ENCODE measurements at places on chromosomes 16 and 17.

GRCh38 chr17:57879437-57880085 is 29.7 kb upstream of the MRPS23 start:
- no peak for DNase-seq

GRCh38 chr16:69474408-69474807 is 50.0 kb downstream of the CYB5B start:
- DNase-seq: no peak

GRCh38 chr16:70483426-70483825 is 29.0 kb downstream of the FCSK start:
- no peak for DNase-seq

DNA sequence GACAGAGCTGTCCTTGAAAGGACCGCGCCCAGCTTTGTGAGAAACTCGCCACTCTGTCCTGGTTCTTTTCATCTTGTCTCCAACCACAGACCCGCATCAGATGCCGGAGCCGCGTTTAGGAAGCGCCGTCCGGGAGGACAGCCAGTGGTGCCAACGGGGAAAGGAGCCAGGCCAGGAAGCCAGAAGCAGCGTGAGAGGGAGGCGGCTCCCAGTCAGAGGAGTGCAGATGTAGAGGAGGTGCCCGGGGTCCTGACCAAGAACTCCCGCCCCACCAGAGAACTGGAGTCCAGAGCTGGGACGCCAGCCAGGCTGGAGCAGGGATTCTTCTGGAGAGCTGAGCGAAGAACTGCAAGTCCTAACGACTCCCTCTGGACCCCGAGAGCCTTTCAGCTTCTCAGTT is 49.3 kb upstream of the TNRC6C start:
- peak; percentile 18 for DNase-seq

DNA sequence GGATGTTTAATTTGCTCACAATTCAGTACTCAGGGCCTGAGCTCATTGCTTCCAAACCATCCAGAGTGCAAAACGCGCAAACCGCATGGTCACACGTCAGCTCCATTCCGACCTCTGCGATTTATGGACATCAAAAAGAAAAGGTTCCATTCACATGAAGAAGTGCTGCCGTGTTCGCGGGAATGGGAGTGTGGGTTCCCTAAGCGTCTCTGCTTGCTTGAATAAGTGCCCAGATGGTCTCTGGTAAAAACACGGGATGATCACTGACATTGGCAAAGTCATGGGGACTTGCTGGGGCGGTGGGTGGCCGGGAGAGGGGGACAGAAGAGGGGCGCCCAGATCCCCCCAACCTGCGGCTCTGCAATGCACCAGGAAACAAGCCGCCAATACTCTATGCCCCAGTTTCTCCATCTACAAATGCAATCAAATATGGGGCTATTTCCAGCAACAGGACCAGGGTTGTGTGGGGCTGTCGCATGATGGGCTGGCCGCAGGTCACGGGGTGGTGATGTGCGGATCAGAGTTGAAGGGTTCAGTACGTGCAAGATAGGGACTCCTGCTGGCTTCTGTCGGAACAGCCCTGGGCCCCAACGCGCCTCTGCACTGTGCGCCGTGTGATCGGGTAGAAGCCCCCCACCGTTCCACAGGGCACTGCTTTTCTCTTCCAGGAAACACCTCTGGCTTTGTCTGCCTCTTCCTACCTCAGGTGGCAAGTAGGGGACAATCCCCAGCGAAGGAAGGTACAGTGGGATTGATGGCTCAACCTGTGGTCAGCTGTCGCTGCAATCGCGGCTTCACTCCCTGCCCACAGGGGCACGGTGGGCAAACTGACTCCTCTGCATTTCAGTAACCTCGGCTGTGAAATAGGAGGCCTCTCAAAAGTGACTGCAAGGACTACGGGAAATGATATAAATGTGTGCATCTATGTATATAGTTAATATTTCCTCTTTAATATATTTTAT is 11.2 kb downstream of the FOXF1 start:
- DNase-seq: no peak

Measured in omental fat pad (tissue), 4 donors.